ENCODE measurements at places on chromosomes 5 and 9.

- DNase-seq, result no peak
These were observed 76.3 kb upstream of the TNC start for GRCh38 chr9:115194216-115194615.

DNA sequence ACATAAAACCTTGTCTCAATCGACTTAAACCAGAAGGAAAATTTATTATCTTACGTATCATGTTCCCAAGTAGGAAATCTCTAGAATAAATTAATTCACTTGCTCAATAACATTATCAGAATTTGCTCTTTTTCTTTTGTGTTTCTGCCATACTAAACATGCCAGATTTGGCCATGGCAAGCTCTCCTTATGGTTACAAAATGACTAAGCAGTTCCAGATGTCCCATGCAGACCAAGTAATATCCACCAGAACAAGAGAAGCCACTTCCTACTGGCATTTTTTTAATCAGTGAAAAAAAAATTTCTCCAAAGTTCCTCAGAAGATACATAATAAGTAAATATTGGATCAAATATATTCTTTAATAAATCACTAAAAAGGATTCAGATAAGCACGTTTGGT lies 25.2 kb upstream of the ADAMTS6 start:
- DNase-seq, result no peak

DNA sequence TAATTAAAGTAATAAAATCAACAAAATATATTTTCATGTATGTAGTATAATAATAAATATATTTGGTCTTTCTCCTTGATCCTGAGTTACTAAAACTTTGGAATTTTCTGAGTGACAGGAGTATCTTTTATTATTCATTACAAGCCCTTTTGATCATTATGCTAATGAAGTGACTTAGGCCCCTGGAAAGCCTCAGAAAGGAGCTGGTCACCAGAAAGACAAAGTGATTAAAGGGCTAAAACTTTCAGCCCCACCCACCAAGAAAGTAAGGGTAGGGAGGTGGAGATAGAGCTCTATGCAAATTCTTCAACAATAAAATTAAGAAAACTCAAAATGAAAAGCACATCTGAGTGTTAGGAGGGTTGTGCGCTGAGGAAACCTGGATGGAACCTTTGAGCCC lies 27.5 kb downstream of the UBQLN1 start:
- no peak for DNase-seq

DNA sequence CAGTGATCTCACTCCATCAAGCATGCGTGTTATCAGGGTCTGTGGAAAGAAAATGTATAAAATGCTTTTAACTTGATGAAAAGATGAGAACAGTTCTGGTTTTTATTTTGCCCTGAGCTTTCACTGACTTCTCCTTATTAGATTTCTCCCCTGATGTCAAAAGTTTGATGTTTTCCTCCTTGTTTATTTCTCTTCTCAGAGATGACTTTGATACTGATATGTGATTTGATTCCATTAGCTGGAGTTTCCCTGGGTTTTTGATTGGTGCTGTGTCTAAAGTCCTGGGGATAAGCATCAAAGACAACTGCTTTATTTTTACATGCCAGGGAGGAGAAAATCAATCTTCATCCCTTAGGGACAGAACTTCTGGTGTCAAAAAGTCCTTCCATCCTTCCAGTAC lies 510.0 kb downstream of the KCTD16 start:
- DNase-seq, result no peak

GRCh38 chr5:139204196-139204595 lies 6.0 kb upstream of the SIL1 start:
- no peak for DNase-seq

DNA sequence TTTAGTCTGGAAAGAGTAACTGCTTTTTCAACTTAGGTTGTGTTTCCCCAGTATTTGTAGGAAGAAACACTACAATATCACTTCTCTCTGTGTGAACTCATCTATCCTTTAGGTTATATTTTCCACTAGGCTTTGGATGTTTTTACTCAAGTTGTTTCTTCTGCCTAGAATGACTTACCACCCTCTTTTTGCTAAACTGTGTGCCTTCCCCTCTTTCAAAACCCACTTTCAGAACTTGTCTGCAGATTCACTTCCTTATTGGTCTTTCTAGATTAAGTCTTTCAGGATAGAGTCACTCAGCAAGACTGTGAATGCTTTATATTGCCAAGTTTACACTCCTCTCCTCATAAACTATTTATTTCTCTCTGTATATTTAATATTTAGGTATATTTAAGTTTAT lies 14.2 kb upstream of the CAST start:
- no peak for DNase-seq

- peak; percentile 75 for DNase-seq
These were observed at the start of gene RNF224 for GRCh38 chr9:137227054-137227852. Gene RNF224 (plus strand): TSS chr9:137227502. CDS start chr9:137228336, 834 bp downstream.

- no peak for DNase-seq
These were observed 8.5 kb downstream of the PANK3 start for GRCh38 chr5:168570490-168571328.

DNA sequence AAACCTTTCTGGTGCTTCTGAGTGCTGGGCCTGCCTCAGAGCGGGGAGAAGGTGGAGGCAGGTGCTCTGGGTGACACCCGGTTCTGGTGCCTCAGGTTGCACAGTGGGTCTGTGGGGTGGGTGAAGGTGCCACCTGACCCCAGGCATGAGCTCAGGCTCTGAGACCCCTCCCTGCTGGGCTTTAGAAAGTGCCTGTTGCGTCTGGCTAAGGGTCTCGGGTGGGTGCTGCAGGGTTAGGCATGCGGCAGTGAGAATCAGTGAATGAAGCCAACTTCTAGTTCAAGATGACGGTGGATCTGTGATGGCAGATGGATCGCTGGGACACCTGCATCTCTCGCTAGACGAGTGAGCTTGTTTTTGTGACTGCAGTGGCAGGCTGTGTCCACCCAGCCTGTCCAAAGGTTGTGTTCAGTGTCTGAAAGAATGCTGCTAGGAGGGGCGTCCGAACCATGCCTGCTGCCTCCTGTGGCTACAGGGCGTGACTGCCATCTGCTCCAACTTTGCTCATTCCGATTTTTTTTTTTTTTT lies 5.0 kb downstream of the SQSTM1 start:
- peak; percentile 26 for DNase-seq

DNA sequence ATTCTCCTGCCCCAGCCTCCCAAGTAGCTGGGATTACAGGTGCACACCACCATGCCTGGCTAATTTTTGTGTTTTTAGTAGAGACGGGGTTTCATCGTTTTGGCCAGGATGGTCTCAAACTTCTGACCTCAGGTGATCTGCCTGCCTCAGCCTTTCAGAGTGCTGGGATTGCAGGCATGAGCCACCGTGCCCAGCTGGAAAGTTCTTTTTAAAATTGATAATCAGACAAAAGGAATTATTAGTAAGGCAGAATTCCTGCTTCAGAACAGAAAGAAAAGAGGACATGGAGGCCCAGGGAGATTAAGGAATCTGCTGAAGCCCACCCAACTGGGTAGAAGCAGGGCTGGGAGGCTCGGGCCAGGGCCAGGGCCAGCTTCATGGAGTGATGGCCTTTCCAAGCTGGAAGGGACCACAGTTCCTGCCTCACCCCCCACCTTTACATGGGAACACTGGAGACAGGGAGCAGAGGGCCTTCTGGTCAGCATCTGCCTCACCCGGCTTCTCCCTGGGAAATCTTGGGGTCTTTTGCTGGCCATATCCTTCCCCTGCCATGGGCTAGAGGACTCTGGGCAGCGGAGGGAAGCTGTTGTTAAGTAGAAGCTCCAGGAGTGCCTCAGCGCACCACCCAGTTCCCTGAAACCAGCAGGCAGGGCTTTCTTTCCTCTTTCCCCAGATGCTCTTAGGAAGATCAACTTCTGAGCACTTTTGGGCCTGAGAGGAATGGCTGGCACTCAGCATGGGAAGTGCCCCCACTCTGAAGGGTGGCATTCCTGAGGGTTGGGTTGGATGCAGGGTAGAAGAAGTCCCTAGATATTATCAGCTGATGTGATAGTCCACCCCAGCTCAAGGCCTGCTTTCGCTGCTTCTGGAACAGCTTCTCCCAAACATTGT lies 70.1 kb downstream of the RGS3 start:
- DNase-seq, result peak; percentile 48

- DNase-seq, result no peak
These were observed 1945.9 kb upstream of the NUDT12 start for GRCh38 chr5:105508519-105508918.

DNA sequence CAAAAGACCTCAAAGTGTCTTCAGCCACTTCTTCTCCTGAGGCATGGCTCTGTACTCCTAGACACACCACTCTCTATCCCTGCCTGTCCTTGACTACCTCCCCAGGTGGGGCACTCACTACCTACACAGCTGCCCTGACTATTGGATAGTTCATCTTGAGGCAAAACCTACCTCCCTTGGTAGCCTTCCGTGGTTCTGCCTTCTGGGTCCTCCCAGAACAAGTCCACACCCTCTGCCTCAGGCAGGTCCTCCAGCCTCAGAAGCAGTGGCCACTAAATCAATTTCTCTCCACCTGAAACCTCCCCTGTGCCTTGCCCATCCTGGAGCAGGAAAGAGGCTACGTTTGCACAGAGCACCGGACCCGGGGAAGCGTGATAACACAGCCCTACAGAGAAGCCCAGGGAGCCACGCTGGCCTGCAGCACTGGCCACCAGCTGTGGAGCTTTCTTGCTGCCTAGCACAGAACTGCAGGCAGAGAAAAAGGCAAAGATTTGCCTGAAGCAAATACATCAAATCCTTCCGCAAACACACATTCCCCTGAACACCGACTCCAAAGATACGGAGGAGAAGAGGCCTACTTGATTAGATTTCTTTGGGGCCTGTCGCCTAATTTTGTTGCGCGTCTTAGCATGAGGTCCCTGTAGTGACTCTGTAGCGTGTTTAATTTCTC lies 141.8 kb downstream of the C9orf50 start:
- no peak for DNase-seq

GRCh38 chr9:133371261-133371711 lies 4.6 kb downstream of the SURF4 start:
- no peak for DNase-seq

DNA sequence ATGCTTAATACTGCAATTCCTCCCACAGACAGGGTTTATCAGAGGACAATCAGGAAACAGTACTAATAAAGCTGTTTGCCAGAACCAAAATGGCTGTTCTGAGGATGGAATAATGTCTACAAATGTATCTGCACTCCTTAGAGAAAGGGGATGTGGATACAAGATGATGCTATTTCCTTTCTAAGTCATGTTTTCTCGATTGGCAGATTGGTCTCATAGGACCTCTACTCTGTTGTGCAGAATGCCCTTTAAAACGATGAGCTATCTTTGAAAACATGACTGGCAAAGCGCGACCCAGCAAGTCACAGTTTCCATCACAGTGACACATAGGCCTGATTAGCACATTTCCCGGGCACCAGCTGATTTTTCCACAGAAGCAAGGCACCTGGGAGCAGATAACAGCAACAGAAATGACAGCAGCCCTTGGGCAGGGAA lies 54.0 kb downstream of the AOPEP start:
- DNase-seq, result no peak

GRCh38 chr5:95880081-95880926 lies 57.8 kb upstream of the GLRX start:
- DNase-seq, result no peak

DNA sequence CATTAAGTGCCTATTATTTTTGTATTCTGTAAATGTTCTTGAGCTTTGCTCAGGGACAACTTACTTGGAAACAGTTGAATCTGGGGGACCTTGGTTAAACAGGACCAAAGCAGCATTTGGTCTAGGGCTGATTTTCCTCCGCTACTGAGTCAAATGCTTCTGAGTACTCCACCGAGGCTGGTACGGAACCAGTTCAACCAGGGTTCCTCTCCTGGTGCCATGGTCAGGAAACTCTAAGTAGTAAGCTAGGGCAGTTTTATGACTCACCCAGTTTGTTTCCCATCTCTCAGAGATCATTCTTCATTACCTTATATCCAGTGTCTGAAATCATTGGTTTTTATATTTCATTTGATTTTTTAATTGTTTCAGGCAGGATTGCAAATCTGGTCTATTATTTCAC lies 111.9 kb upstream of the TNFAIP8 start:
- DNase-seq, result no peak

DNA sequence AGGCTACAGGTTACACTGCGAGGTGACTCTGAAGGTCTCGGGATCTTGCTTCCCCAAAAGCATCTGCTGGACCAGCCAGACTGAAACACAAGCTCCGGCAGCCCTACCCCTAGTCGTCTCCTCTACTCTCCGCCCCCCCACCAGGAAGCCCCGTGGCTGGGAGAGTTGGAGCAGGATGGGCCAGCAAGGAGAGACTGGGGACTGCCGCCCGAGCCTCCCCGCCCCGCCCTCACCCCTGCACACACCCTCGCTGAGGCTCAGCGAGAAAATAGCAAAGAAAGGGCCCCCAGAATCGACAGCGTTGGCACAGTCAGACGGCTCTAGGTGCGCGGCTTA lies 1.3 kb downstream of the TRIM7 start:
- no peak for DNase-seq

DNA sequence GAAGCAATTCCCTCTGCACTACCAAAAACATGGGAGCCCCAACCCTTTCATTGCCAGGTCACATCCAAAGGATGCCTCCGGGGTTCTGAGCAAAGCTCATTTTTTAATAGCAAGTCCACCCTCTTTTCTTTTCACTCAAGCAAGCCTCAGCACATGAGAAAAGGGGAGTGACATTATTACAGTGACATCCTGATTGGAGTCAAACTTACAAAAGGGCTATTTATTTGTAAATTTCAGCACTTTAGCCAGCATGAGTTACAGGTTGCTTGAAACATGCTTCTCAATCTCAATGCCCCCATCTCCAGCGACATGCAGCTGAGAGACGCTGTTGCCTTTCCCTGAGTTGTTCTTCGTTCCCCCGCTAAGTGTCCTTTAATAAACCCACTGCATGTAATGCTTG lies 238.4 kb upstream of the PANK3 start:
- DNase-seq, result no peak

- no peak for DNase-seq
These were observed 80.1 kb upstream of the TNFAIP8 start for GRCh38 chr5:119275601-119276173.
